NCI-H1092 (cell line): ENCODE measurements at places on chromosomes 3 and 15.
A peak's percentile ranks its signal among the peaks of the same experiment; 100 is the strongest.

GRCh38 chr3:65627062-65627461 lies 411.7 kb downstream of the MAGI1 start:
- no peak for DNase-seq

GRCh38 chr3:144852999-144853398 lies 881.4 kb downstream of the DIPK2A start:
- no peak for DNase-seq

GRCh38 chr3:21054064-21054463 lies 696.9 kb downstream of the ZNF385D start:
- no peak for DNase-seq

- no peak for DNase-seq
These were observed 59.6 kb upstream of the MRPS22 start for GRCh38 chr3:139284221-139284620.

- DNase-seq = peak; percentile 53
These were observed 41.2 kb upstream of the UBE2Q2 start for GRCh38 chr15:75801859-75802593.
